Activated CD8-positive, alpha-beta memory T cell treated with anti-CD3 and anti-CD28 coated beads, Interleukin-2, amount 10 ng/mL, durations not matched to agents 7 days and 5 days (primary cell): ENCODE measurements at places on chromosomes 12 and 14.

GRCh38 chr12:88391556-88391955 is 188.7 kb downstream of the KITLG start:
- H3K4me3 ChIP-seq, result no peak overlapping the region
- H3K4me1 ChIP-seq, result peaks cover 3% of the 10 kb centered on the region
- H3K27ac ChIP-seq, result no peak overlapping the region
- DNase-seq, result no peak
- H3K36me3 ChIP-seq, result no peaks in the 10 kb centered on the region

DNA sequence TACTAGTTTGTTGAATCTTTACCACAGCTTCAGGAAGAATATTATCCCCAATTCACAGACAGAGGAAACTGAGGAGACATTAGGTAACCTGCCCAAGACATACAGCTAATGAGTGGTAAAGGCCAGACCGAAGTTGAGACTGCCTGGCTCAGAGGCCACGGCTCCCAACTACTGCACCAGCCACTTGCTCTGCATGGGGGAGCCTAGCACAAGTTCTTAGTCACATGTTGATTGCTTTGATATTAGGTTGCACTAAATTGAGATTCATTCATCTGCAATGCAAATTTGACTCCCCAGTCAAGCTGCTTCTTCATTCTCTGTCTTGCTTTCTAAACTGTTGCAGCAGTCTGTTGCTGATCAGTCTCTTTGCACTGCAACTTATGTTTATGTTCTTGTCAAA is 25.9 kb upstream of the POLR3B start:
- no peak overlapping the region for H3K27ac ChIP-seq
- no peaks in the 10 kb centered on the region for H3K36me3 ChIP-seq
- no peak overlapping the region for H3K4me3 ChIP-seq
- no peak for DNase-seq

GRCh38 chr12:104000807-104001434 is 35.2 kb downstream of the TDG start:
- H3K27ac ChIP-seq, result no peak overlapping the region
- DNase-seq, result no peak
- no peaks in the 10 kb centered on the region for H3K36me3 ChIP-seq
- H3K27me3 ChIP-seq, result peaks cover 62% of the 10 kb centered on the region

DNA sequence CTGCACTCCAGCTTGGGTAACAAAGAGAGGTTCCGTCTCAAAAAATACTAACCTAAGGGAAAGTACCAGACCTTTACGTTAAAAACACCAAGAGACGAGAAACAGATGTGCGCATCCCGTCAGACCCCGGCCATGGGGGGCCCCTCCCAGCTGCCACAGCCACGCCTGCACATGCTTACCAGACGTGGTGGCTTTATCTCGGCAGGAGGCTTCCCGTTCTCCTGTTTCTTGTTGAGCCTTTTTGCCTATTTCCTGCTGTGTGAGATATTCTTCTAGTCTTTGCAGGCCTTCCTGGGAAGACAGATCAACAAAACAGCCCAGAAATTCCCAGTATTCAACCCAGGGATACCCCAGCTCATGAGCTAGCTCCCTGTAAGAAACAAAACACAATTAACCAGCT is 23.6 kb downstream of the PGAM5 start:
- H3K4me1 ChIP-seq, result no peaks in the 10 kb centered on the region
- H3K36me3 ChIP-seq, result peaks cover 76% of the 10 kb centered on the region
- H3K27me3 ChIP-seq, result no peaks in the 10 kb centered on the region
- no peak overlapping the region for H3K27ac ChIP-seq
- DNase-seq, result no peak
- no peak overlapping the region for H3K4me3 ChIP-seq

DNA sequence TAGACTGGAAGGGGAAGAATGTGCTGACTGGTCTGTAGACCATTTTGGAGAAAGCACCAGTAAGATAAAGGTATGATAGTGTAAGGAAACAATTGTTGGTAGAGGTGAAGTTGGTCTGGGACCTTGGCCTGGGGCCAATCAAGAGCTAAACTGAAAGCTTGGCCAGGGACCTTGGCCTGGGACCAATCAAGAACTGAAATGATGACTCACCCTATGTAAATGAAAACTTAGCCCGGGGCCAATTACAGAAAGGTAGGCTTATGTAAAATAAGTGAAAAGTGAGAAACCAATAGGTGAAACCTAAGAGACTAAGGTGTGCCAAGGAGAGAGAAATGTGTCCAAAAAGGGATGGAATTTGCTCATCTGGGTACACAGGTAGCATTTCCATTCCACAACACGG is 776.0 kb downstream of the C12orf50 start:
- H3K27ac ChIP-seq, result no peak overlapping the region
- H3K4me1 ChIP-seq, result no peaks in the 10 kb centered on the region
- no peak for DNase-seq
- H3K27me3 ChIP-seq, result no peaks in the 10 kb centered on the region
- no peak overlapping the region for H3K4me3 ChIP-seq
- no peaks in the 10 kb centered on the region for H3K36me3 ChIP-seq

DNA sequence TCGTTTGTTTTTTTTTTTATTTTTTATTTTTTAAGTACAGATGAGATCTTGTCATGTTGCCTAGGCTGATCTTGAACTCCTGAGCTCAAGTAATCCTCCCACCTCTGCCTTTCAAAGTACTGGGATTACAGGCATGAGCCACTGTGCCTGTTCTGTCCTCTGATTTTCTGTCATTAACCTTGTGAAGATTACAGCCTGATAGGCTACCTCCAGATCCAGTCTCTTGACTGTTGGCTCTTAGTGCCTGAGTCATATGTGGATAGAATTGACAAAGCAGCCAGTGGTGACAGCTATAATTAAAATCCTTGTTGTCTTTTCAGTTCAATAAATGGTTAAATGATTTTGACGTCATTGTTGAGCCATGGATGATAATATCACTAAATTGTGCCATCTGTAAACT is 21.3 kb upstream of the REP15 start:
- no peak overlapping the region for H3K4me3 ChIP-seq
- no peaks in the 10 kb centered on the region for H3K4me1 ChIP-seq
- H3K27me3 ChIP-seq, result peaks cover 14% of the 10 kb centered on the region

DNA sequence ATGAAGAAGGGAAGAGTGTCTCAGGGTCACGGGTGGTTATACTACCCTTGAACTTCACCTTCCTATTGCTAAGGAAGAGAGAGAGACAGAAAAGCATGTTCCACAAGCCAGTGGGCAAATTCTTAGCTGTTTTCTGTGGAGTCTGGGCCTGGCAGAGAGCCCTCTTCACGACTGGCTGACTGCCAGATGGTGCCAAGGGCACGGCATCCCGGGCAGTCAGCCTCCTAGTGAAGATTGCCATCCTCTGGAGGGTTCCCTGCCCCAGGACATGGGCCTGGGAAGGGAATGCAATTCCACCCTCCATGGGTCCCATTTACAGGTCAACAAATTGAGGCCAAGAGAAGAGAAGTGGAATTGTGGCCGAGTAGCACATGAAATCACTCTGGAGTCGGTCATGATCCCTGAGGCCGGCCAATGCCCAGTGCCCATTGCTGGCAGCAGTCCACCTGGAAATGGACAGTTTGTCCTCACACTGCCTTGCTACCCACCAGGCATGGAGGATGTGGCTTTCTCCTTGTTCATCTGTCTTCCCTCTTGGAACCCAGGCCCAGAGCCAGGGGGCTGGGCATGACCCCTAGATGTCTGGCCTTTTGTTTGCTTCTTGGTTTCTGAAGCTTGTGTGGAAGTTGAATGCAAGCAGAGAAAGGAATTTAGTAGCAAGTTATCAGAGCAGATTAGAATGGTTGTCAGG is 9.9 kb downstream of the TUNAR start:
- peaks cover 4% of the 10 kb centered on the region for H3K27me3 ChIP-seq
- no peak overlapping the region for H3K27ac ChIP-seq
- no peak for DNase-seq
- no peaks in the 10 kb centered on the region for H3K36me3 ChIP-seq
- H3K4me1 ChIP-seq, result peaks cover 3% of the 10 kb centered on the region

DNA sequence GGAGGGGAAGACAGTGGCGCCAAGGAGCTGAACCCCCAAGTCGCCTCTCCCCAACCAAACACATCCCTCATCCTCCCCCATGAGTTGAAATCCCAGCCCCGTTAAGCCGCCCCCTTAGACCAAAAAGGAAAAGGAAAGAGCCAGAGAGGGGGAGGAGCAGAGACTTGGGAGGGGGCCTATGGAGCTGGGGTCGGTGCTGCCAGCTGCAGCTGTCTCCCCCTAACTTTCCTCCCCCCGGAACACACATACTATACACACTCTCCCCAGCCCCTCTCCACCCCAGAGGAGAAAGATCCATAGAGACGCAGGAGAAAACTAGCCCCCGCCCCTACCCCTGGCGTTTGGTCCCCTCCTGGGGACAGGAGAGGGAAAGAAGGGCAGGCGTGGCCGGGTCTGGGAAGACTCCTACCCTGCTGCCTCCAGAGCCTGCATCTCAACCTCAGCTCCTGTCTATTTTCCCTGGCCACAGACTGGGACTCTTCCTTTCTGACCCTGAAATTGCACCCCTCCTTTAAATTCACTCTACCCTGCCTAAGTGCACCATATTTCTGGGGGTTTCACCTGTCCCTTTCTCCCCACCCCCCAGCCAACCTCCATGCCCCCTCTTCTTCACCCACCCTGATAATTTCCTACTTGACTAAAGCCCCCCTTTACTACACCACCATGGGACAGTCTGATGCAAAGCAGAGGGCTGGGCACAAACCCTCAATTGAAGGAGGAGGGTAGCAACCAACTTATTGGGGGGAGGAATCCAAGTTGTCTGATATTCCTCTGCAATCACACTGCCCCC is 1.7 kb upstream of the HOXC9 start:
- peaks cover 1% of the 10 kb centered on the region for H3K36me3 ChIP-seq
- H3K4me3 ChIP-seq, result no peak overlapping the region
- no peak overlapping the region for H3K27ac ChIP-seq
- peaks cover 97% of the 10 kb centered on the region for H3K27me3 ChIP-seq
- DNase-seq, result no peak

DNA sequence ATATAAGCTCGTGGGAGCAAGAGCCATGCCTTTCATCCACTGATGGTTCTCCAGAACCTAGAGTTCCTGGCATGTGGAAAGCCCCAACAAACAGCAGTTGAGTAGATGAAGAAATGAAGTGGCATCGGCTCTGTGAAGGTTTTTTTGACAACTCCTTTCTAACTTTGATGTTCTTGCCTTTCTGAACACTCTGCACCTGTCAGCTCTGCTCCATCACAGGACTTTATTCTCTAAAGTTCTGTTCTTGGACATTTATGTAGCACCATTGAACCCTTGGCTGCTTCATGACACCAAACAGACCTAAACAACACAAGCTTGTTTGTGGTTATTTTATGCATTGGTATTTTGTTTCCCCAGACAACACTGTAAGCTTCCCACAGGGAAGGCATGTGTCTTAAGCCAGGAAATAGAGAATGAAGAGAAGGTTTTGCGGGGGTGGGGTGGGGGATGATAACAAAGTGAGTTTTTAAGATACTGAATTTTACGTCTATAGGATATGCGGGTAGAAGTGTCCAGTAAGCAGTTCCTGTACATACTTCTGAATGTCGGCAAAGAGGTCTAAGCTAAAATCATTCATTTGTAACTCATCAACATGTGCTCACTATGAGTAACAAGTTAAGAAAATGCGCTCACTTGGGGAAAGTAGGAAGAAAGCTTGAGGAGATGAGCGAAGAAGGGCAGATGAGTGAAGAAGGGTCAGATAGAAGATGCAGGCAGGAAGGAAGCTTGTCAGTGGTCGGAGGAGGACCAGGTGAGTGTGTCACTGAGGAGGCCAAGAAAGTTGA is 146.0 kb upstream of the PLEKHG7 start:
- H3K4me1 ChIP-seq, result peaks cover 22% of the 10 kb centered on the region
- no peak for DNase-seq
- H3K36me3 ChIP-seq, result peaks cover 12% of the 10 kb centered on the region
- H3K27ac ChIP-seq, result peak overlapping the region; percentile 62

DNA sequence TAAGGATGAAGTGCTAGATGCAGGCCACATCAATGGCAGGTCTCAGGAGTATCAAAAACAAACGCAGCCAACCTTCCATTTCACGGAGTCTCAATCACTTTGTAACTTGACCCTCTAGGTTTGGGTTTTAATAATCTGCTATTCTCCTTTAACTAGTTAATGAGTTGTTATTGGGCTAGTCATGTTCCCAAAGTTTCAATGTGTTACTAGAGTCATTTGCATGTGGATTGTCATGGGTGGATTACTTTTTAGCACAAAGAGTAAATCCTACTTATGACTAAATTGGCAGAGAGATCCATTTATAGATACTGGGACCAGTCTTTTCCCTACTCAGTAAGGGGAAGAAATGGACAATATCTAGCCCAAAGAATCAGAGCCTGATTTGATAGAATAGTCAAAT is 151.0 kb downstream of the BCAT1 start:
- H3K36me3 ChIP-seq, result peaks cover 17% of the 10 kb centered on the region
- no peak overlapping the region for H3K4me3 ChIP-seq
- DNase-seq, result no peak
- no peak overlapping the region for H3K27ac ChIP-seq
- no peaks in the 10 kb centered on the region for H3K27me3 ChIP-seq

GRCh38 chr12:116404913-116405611 is 127.6 kb upstream of the MED13L start:
- no peaks in the 10 kb centered on the region for H3K27me3 ChIP-seq
- H3K27ac ChIP-seq, result no peak overlapping the region
- H3K4me3 ChIP-seq, result no peak overlapping the region
- H3K36me3 ChIP-seq, result no peaks in the 10 kb centered on the region

- DNase-seq, result no peak
- H3K4me3 ChIP-seq, result no peak overlapping the region
- H3K4me1 ChIP-seq, result peaks cover 2% of the 10 kb centered on the region
- H3K27me3 ChIP-seq, result peaks cover 20% of the 10 kb centered on the region
These were observed 21.9 kb downstream of the PTPRB start for GRCh38 chr12:70615174-70615866.

DNA sequence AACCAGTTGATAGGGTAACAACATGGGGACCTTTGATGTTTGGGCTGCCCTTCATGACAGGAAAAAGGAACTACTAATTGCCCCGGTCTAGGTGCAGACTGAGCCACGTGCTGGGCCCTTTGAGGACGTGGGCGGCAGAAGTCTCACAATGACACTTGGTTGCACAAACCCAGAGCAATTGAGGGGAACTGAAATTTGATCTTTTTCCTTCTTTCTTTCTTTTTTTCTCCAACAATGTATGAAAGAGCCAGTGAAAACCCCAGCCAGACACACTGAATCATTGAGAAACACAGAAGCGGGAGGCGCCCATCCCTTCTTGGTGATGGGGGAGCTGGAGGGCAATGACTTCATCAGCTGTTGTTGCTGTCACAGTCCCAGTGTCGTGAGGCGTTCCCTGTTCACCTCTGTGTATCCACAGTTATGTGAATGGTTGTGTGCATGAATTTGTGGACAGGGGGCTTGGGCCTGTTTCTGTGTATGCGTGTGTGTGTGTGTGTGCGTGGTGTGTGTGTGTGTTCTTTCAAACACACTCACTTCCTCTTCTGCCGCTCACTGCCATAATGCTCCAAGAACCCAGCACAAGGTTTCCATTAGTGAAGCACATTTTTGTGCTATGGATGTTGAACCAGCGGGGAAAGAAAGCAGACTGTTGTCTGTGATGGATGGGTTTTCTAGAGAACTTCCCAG is 137.5 kb upstream of the CCND2 start:
- DNase-seq, result peak; percentile 63
- H3K4me3 ChIP-seq, result no peak overlapping the region
- peaks cover 10% of the 10 kb centered on the region for H3K36me3 ChIP-seq
- H3K4me1 ChIP-seq, result peaks cover 47% of the 10 kb centered on the region
- H3K27me3 ChIP-seq, result no peaks in the 10 kb centered on the region

- H3K4me1 ChIP-seq, result peaks cover 6% of the 10 kb centered on the region
- no peaks in the 10 kb centered on the region for H3K36me3 ChIP-seq
- peaks cover 10% of the 10 kb centered on the region for H3K27me3 ChIP-seq
These were observed 13.2 kb upstream of the SLC41A2 start for GRCh38 chr12:104971306-104971705.
